ENCODE measurements at places on chromosomes 6 and 20.

DNA sequence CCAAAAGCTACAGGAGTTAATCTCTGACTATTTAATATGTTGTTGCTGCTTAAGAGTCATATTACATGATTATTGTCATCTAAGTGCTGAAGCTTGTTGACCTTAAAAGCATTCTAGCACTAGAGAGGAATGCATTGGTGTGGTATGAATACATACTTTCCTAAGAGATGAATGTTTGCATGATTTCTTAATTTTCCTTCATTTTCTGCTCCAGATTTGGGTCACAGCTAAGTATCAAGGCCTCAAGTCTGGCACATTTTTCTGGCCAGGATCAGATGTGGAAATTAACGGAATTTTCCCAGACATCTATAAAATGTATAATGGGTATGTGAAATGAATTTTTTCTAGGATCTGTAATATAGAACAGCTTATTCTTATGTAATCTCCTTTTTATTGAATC, 53.6 kb downstream of the ENPP1 start:
- DNase-seq: peak; percentile 44

GRCh38 chr6:72035486-72035885, 149.1 kb downstream of the RIMS1 start:
- no peak for DNase-seq

DNA sequence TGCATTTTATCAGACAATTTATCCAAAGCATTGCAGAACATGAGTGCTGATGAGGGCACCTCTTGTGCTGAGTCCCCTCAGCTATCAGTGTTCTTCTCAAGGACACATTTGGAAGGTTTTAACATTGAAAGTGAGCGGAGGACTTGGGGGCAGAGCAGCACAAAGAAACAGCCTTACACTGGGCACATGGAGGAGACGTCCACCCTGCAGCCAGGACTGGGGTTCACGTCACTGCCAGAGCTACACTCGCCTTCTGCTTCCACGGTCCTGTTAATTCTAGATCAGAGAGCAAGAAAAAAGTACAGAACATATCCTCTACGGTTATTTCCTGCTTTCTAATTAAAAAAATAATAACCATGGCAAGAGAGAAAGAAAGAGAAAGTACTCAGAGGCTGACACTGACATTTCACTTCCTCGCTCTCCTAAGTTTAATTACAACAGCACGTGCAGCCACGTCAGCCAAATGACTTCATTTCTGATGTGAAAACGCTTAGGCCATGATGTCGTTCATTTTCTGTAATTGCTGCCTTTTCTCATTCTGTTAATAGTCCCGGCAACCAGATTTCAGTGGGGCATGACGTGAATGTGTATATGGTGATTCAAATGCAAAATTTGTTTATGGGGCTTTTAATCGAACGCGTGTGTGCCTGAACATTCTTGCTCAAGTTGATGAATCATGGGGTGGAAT, 5.1 kb downstream of the PRND start:
- DNase-seq: no peak

DNA sequence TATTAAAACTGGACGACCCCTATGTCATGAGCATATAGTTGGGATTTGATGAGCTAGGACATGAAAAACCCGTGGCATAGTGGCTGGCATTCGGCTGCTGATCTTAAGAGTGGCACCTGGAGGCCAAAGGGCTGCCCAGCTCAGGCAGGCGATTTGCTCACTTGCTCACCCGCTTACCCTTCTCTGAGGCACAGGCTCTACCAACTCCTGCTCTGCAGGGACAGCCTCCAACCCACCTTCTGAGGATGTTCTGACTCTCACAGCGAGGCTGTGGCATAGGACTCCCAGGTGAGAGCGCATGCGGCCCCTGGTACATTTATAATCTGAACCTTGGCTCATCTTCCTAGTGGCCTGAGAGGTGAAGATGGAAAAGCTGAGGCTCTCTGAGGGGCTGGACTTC, 995 bp downstream of the RSPO4 start:
- no peak for DNase-seq

GRCh38 chr6:137044366-137045221, at the start of gene IL20RA:
IL20RA (minus strand) TSS chr6:137044965; CDS start chr6:137044728, 237 bp downstream.
- DNase-seq: no peak

- DNase-seq: peak; percentile 91
Observed at GRCh38 chr6:138593124-138593877, 94.0 kb upstream of the NHSL1 start.

- DNase-seq: no peak
Observed at GRCh38 chr20:60372822-60373221, 414.6 kb downstream of the CDH26 start.

GRCh38 chr20:62027698-62028321, 37.9 kb downstream of the TAF4 start:
- DNase-seq: no peak

- no peak for DNase-seq
Observed at GRCh38 chr20:50127587-50128519, 14.9 kb upstream of the UBE2V1 start.

GRCh38 chr6:47240277-47240890, 69.3 kb downstream of the TNFRSF21 start:
- no peak for DNase-seq

DNA sequence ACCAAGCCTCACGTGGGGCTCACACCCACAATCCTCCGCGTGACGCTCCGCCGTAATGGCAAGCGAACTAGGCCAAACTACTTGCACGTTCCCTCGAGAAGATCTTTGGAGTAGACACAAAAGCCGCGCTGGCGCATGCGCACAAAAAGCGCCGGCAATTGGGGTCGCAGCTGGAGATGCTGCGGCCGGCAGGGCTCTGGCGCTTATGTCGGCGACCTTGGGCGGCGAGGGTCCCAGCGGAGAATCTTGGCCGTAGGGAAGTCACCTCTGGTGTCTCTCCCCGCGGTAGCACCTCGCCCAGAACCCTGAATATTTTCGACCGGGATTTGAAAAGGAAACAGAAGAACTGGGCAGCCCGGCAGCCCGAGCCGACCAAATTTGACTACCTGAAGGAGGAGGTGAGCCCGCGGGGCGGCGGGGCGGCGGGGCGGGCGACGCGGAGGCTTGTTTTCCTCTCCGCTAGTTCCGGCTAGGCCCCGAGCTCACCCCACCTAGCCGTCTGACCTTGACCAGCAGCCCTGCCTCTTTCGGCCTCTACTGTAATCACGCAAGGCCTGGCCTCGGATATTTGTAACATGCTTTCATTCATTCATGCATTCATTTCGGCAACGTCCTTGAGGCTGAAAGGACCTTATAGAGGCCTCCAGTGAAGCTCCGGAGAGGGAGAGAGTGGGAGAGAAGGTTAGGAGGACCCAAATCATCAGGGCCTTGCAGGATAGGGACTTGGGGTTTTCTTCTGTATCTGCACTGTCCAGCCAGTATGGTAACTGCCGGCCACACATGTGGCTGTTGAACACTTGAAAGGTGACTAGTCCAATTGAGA, at the start of the genes ESF1 and NDUFAF5:
Gene ESF1 (minus strand): TSS at position 27 of the 823 bp plus-strand sequence. CDS start 1,779 bp downstream, outside the sequence.
Gene NDUFAF5 (plus strand): TSS at position 136 of the 823 bp plus-strand sequence. CDS start 41 bp downstream, at position 177.
- DNase-seq: peak; percentile 95

GRCh38 chr20:63036291-63036690, 29.5 kb upstream of the BHLHE23 start:
- no peak for DNase-seq

DNA sequence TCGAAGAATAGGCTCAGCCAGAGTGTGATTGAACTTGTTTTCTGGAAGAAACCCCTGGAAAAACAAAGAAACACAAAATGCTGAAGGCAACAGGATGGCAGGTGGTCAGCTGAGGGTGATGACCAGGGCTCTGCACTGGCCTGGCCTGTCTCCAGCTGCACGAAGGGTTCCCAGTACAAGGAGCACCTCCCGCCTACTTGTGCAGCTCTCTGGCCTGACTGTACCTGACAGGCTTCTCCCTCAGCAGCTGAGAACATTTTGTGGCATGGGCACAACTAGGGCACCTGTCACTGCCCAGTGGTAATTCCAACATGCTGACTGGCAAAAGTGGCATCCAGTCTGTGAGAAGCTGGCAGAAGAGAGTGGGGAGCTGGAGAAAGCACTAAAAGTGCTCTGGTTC, 38.8 kb upstream of the EMILIN3 start:
- no peak for DNase-seq

GRCh38 chr6:112501705-112502104, 154.6 kb downstream of the RFPL4B start:
- no peak for DNase-seq

- no peak for DNase-seq
Observed at GRCh38 chr6:104958178-104959025, 1.5 kb downstream of the LIN28B start.

DNA sequence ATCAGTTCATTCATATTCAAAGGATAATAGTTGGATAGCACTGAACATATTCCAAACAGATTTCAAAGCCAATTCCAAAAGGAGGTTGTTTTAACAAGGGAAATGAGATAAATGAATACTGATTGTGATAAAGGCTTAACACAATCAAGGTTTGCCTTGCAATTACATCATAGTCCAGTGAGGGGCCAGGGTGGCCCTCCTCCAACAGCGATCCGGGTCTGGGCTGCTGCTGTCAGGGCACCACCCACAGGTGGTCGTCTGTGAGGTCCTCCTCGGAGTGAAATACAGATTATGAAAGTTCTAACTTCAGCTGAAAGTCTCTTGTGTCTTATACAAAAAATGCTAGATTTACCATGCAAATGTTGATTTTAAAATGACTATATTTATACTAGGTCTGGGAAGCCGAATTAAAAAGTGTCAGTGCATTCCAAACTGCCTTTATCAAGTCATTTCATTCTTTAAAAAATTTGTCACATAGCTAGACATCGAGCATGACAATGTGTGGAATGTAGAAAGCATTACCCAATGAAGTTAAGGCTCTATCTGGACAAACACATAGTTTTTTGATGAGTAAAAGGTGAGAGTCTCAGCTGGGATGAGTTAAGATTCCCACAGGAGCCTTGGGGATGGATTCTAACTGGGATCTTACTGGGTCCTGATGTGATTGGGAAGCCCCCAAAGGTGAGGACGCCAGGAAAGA, 65.9 kb upstream of the SLC22A23 start:
- DNase-seq: no peak

DNA sequence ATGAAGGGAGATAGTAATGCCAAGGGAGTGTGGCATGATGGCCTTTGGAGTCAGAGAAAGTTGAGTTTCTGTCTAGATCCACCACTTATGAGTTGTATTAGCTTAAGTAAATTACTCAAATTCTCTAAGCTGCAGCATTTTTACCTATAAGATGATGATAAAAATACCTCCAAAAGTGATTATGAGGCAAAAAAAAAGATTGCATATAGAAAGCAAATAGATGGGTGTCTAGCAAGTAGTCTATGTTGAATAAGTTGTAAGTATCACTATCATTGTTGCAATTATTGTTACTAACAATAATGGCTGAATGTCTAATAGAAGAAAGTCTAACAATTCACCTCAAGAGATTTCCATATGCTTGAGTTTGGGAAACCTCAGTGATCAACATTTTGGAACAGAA, 959.2 kb upstream of the GJE1 start:
- DNase-seq: no peak

GRCh38 chr20:33005908-33006775, 1.4 kb upstream of the BPIFB2 start:
- DNase-seq: no peak

DNA sequence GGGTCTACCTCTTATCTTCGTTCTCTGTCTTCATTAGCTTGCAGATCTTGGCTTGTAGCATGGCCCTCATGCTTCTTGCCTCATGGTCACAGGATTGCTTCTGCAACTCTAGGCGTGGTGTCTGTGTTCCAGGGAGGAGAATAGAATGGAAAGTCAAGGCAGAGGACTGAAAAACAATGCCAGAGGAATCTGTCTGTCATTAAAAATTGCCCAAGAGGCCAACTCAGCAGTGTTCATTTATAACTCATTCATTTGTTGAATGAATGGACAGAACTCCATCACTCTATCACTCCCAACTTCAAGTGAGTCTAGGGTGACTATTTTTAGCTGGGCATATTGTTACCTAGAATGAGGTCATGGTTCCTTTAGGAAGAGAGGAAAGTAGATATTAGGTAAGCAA, 179.6 kb downstream of the UST start:
- no peak for DNase-seq

GRCh38 chr6:39577446-39578165, 147.6 kb downstream of the KIF6 start:
- no peak for DNase-seq

DNA sequence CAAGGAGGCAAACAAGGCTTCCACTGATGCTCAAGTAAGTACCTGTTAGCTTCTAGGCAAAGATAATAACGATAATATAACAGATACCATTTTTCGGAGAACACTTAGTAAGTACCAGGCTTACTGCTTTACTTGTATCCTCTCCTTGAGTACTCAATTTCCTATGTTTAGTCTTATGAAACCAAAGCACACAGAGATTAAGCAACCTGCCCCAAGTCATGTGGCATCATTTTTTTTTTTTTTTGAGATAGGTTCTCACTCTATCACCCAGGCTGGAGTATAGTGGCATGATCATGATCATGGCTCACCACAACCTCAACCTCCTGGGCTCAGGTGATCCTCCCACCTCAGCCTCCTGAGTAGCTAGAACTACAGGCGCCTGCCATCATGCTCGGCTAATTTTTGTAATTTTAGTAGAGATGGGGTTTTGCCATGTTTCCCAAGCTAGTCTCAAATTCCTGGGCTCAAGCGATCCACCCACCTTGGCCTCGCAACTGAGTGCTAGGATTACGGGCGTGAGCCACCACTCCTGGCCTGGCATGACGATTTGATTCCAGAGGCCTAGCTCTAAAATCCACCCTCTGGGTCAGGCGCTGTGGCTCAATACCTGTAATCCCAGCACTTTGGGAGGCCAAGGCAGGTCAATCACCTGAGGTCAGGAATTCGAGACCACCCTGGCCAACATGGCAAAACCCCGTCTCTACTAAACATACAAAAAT, 14.0 kb downstream of the SPAG4 start:
- no peak for DNase-seq

GRCh38 chr6:46078294-46078693, 51.5 kb upstream of the ENPP4 start:
- no peak for DNase-seq

- peak; percentile 32 for DNase-seq
Observed at GRCh38 chr20:20360464-20360863, 7.4 kb upstream of the INSM1 start.

GRCh38 chr6:44059359-44060346, 67.6 kb downstream of the MRPL14 start:
- DNase-seq: no peak

GRCh38 chr20:952196-952795, 36.2 kb upstream of the ANGPT4 start:
- no peak for DNase-seq

DNA sequence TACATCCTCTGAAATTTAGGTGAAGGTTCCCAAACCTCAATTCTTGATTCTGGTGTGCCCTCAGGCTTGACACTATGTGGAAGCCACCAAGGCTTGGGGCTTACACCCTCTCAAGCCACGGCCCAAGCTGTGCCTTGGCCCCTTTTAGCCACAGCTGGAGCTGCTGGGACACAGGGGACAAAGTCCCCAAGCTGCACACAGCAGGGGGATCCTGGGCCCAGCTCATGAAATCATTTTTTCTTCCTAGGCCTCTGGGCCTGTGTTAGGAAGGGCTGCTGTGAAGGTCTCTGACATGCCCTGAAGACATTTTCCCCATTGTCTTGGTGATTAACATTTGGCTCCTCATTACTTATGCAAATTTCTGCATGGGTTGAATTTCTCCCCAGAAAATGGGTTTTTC, 37.3 kb upstream of the BACH2 start:
- DNase-seq: no peak

DNA sequence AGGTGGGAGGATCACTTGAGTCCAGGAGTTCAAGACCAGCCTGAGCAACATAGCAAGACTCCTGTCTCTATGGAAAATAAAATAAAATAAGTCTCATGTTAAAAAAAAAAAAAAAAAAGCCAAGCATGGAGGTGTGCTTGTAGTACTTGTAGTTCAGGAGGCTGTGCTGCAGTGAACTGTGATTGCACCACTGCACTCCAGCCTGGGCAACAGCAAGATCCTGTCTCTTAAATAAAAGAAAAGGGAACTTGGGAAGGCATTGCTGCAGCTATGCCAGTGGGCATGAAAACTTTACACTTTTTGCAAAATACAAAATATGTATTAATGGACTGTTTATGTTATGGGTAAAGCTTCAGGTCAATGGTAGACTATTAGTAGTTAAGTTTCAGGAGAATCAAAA, 37.5 kb upstream of the REV3L start:
- no peak for DNase-seq
